ENCODE measurements at places on chromosomes 7 and 10. TPM values are rescaled to one million over a fixed set of nuclear protein-coding genes. Genes with fewer than 3 reads are reported as not detected.

- DNase-seq, result no peak
- H3K27ac ChIP-seq, result peak overlapping the region; percentile 83
- peaks cover 41% of the 10 kb centered on the region for H3K36me3 ChIP-seq
- peaks cover 45% of the 10 kb centered on the region for H3K4me1 ChIP-seq
- no peaks in the 10 kb centered on the region for H3K27me3 ChIP-seq
These were observed 14.5 kb downstream of the TRIM8 start for GRCh38 chr10:102658802-102659201.

GRCh38 chr7:98175260-98175940, 35.8 kb upstream of the BHLHA15 start:
- H3K27me3 ChIP-seq, result no peaks in the 10 kb centered on the region
- no peak overlapping the region for H3K4me3 ChIP-seq
- no peak for DNase-seq

DNA sequence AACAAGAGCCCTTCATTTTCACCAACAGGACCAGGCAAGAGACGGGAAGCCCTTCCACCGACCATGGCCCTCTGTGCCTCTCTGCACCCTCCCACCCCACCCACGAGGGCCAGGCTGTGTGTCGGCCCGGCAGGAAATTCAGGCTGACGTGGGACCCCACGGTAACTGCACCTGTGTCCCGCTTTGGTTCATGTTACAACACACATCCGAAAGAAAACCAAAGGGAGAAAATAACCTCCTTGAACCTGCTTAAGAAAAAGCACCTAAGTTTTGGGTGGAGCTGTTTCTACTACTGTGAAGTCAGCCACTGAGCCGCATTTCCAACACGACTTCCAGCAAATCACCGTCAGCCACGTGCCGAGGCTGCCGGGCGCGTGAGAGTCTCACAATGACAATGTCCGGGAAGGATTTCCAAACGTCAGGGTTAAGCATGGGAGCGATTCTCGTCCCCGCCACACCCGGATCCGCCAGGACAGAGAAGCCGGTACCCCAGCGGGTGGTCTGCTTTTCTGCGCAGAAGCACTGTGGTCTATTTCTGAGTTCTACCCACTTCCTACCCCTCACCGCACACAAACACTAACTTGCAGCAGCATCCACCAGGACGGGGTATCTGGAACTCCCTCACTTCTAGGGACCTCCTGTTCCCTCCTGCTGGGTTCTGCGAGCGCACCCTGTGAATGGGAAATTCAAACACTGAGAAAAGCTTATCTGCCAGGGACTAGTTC, 36.6 kb downstream of the AMZ1 start:
- no peak overlapping the region for H3K27ac ChIP-seq
- H3K36me3 ChIP-seq, result peaks cover 8% of the 10 kb centered on the region
- H3K27me3 ChIP-seq, result no peaks in the 10 kb centered on the region
- peaks cover 12% of the 10 kb centered on the region for H3K4me1 ChIP-seq

DNA sequence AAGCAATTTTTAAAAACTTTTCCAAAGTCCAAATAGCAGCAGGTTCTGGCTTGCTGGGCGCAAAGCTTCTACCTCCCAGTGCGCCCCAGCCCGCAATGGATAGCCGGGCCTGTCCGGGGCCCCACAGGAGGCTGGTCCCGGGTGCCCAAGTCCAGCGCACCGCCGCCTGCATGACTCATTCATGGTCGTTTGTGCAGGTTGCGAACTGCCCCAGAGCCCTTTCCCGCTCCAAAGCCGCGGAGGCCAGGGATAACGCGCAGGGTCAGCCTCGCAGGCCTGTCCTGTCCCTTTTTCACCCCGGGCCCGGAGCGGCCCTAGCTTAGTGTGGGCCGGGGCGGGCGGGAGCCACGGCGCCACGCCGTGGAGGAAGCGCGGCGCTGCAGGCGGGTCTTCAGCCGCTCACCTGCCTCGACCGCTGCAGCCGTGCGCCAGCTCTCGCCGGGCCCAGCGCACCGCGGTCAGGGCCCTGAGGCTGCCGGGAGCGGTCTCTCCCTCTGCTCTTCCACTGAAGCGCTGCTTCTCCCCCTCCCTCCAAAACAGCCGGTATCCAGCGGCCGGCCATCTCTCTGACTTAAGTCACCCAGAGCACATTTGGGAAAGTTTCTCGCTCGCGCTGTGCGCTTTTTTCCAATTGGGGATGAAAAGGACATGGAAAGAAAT, 1.7 kb upstream of the EGR2 start:
- H3K27ac ChIP-seq, result peak overlapping the region; percentile 100

- H3K27ac ChIP-seq, result peak overlapping the region; percentile 94
- H3K4me1 ChIP-seq, result peaks cover 39% of the 10 kb centered on the region
- DNase-seq, result peak; percentile 94
- H3K27me3 ChIP-seq, result peaks cover 5% of the 10 kb centered on the region
- peaks cover 4% of the 10 kb centered on the region for H3K36me3 ChIP-seq
- peak overlapping the region; percentile 59 for H3K4me3 ChIP-seq
These were observed 106.0 kb downstream of the CUBN start for GRCh38 chr10:17023386-17024298.

GRCh38 chr10:76583711-76584161, 1053.9 kb downstream of the KCNMA1 start:
- no peaks in the 10 kb centered on the region for H3K27me3 ChIP-seq
- H3K4me3 ChIP-seq, result no peak overlapping the region
- no peaks in the 10 kb centered on the region for H3K4me1 ChIP-seq
- H3K27ac ChIP-seq, result no peak overlapping the region

DNA sequence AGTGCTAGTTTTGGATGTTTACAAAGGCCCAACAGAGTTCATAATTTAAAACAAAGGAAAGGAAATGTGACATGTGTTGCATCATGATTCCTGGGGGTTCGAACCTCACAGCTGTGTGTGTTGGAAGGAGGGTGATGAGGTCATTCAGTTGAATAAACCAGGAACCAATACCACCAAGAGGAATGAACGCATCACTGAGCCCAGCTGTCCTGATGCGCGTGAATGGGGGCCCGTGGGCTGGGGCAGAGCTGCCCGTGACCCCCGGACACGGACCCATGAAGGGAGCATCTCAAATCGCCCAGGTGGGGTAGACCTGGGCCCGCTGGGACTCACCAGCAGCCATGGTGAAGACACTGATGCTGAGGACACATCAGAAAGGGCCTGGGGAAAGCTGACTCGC, 33.0 kb downstream of the BRI3 start:
- no peaks in the 10 kb centered on the region for H3K36me3 ChIP-seq
- H3K4me1 ChIP-seq, result no peaks in the 10 kb centered on the region
- no peaks in the 10 kb centered on the region for H3K27me3 ChIP-seq
- H3K4me3 ChIP-seq, result no peak overlapping the region

CPN1 gene
- not detected for total RNA-seq

- DNase-seq, result no peak
- H3K4me3 ChIP-seq, result no peak overlapping the region
- no peaks in the 10 kb centered on the region for H3K27me3 ChIP-seq
- H3K4me1 ChIP-seq, result peaks cover 25% of the 10 kb centered on the region
These were observed 47.1 kb downstream of the KLF6 start for GRCh38 chr10:3737864-3738263.

GRCh38 chr7:148711191-148712102, 12.7 kb downstream of the CUL1 start:
- H3K4me1 ChIP-seq, result peaks cover 44% of the 10 kb centered on the region
- DNase-seq, result no peak
- no peak overlapping the region for H3K4me3 ChIP-seq
- H3K27me3 ChIP-seq, result no peaks in the 10 kb centered on the region
- H3K27ac ChIP-seq, result peak overlapping the region; percentile 22

DNA sequence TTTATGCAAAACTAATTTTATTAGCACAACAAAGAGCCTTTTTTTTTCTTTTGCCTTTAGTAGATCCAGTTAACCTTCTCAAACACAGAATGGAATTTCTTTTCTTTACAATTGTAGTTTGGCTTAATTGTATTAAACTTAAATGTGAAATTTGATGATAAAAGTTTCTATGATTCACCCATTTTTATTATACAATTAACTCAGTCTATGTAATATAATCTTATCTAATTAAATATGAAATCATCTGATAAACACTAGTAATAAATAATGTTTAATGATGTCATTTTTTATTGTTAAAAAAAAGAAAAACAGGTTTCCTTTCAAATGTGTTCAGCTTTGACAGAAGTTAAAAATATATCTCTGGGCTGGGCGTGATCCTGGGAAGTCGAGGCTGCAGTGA, 559.1 kb downstream of the PHTF2 start:
- H3K27ac ChIP-seq, result no peak overlapping the region
- H3K4me3 ChIP-seq, result no peak overlapping the region
- DNase-seq, result no peak
- no peaks in the 10 kb centered on the region for H3K36me3 ChIP-seq
- H3K4me1 ChIP-seq, result no peaks in the 10 kb centered on the region

GRCh38 chr10:31742255-31742654, 186.4 kb downstream of the ARHGAP12 start:
- H3K27ac ChIP-seq, result no peak overlapping the region
- H3K36me3 ChIP-seq, result no peaks in the 10 kb centered on the region
- DNase-seq, result no peak
- H3K4me1 ChIP-seq, result peaks cover 27% of the 10 kb centered on the region

OPN4 gene
- not detected for total RNA-seq

OR2A2 gene
- not detected for total RNA-seq

All from activated CD4-positive, alpha-beta T cell treated with anti-CD3 and anti-CD28 coated beads, Interleukin-2, amount 10 ng/mL, durations not matched to agents 24 days and 14 days (primary cell).